ENCODE measurements at places on chromosomes 2 and 18.

DNA sequence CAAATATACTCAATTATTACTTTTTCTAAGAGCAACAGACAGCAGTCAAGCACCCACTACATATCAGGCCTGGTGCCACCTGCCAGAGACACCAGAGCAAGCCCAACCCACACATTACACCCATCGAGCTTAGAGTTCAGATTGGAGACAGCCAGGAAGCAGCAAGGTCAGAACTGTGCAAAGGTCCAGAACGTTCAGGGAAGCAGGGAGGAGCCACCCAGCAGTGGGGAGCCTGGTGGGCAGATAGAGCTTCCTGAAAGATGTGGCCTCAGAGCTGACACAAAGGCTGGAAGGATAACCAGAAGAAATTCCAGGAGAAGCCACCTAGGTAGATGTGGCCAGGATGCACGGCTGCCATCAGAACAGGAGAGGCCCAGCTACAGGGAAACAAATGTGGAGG is 440.5 kb upstream of the ID2 start:
- DNase-seq, result no peak

DNA sequence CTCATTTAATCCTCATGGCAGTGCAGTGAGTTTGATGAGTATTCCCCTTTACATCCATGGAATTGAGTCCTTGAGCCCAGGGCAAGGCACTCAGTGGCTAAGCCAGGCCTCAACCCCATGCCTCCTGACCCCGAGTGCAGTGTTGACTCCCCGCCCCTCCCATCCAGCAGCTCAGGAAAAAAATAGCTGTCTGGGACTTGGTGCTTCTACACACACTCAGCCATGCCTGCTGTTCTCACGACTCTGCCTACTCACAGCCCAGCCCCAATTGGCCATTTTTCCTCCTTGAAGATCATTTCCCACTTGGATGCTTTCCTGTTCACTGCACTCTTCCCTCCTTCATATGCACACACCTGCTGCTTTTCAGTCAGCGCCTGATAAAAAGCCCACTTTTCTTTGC is 8.8 kb downstream of the FOSL2 start:
- DNase-seq, result no peak

- no peak for DNase-seq
Measured at GRCh38 chr2:239704737-239705136, 303.9 kb upstream of the HDAC4 start.

GRCh38 chr2:28292491-28292890 is 100.2 kb upstream of the FOSL2 start:
- DNase-seq, result no peak

- no peak for DNase-seq
Measured at GRCh38 chr2:42049221-42050009, 1.6 kb downstream of the PKDCC start.

DNA sequence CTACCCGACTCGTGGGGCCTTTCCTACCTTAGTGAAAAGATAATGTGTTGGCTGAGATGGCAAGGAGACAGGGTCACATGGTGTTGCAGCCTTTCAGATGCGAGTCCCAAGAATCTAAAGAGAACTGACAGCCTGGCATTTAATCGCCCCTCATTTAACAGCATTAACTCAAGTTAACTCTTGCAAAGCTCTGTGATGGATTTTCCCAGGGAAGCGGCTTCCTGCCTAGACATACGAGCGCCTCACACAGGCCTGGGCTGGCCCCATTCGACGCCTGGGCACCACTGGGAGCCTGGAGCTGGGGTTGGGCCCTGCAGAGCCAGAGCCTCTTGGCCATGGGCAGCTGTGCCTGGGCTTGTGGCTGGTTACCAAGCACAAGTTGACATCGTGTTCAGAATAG is 140.8 kb downstream of the SEPTIN10 start:
- no peak for DNase-seq

DNA sequence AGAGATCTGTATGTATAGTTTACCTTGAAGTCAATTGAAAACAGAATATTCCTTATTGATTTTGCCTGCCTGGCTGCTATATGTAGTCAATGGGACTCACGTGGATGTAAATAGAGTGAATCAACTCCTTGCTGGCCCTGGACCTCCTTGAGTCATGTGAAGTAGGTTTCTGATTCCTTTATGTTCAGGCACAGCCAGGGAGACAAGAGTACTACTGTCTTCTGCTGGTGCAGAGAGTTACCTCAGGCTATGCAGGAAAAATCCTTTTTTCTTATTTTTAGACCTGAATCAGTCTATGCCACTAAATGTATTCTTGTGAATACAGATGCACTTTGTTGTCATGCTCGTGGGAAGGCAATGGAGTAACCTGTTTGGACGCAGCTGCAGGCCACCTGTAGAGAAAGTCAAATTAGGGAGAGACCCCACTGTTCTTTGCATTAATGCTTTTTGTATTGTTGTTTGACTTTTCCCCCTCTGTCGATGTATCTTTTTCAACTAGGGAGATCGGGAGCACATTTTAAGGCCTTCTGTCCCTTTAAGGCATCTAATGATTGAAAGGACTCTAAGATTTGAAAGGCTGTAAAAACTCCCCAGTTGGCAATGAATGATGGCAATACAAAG is 473.9 kb downstream of the ARHGAP15 start:
- DNase-seq, result no peak

GRCh38 chr2:144350151-144350802 is 169.6 kb downstream of the ZEB2 start:
- DNase-seq, result no peak

DNA sequence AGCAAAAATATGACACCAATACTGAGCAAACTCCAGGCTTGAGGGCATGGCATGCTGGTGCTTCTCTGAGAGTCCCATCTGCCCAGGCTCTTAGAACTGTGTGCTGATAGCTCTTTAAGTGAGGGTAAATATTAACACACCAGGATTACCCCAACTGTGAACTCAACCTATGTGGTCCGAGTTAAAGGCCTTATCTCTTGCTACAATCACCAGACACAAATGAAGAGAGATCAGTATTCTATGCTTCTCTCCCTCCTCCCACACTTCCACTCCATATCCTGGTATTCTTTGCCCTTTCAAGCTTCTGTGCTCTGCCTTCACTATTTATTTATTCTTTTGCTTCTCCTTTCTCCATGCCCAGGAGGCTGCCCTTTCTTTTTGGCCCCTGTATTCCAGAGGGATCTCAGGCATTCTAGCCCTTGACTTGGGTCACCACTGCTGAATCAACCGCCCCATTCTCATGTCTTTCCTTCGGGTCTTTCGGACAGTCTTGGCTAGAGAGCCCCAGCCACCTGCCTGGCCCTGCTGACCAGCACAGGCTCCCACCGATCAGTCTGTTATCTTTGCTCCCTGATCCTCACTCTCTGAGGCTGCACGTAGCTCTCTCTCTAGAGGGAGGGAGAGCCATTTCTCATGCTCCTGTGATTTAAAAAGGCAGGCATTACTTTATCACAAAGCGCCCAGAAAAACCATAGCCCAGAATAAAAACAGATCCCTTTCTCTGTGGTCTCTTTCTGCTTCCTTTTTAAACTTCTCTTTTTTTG is 17.2 kb upstream of the HK2 start:
- no peak for DNase-seq
